WTC11 (cell line): ENCODE measurements at places on chromosomes 5 and 9.

DNA sequence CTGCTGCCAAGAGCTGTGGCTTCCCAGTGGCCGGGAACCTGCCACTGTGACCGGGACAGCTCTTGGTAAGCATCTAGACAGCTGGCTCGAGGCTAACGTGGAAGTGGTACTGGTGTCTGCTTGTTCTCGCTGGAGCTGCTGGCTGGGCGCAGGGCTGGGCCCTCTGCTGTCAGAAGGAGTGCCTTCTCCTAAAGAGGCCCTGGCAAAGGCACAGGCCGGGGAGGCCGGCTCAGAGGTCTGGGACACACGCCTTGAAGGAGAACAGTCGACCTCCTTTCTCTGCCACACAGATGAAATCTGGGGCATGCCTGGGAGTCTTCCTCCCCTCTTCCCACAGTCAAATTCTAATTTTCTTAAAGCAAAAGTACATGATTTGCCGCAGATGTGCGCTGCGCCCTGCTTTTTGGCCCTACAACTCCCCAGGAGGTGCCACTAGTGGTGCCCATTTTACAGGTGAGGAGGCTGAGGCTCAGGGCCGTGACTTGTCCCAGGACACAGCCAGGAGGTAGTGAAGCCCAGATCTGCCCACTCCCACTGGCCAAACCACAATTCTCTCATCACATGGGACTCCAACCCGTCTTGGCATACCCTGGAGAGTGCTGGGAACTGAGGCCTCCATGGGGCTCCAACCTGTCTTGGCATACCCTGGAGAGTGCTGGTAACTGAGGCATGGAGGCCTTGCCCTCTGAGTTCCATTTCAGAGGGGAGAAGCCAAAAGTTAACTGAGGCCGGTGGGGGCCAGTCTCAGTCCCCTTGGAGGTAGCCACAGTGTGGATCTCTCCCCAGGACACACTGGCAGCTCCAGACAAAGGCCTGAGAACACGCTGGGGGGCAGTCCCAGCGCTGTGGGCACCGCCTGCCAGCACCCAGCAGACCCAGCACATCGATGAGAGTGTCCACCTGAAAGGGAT is 12.0 kb upstream of the RXRA start:
- no peak for DNase-seq

GRCh38 chr9:36671561-36671960 is 98.9 kb downstream of the MELK start:
- no peak for DNase-seq

DNA sequence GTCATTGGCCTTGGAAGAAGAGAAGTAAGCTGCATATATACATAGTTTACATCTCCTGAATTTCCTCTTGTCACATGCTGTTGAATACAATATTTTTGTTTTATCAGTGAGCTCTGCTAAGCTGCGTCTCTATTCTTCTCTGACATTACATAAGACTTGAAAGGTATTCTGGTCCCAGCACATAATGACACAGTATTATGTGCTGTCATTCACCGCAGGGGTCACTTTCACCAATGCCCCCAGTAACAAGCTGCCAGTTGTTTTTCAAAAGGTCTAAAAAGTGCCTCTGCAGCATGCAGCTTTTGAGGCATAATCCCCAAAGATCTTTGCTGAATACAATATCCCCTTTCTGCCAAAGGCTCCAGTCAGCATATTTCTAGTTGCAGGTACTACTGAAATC is 349.0 kb upstream of the FAM174A start:
- DNase-seq, result no peak

GRCh38 chr5:82487131-82487530 is 209.0 kb upstream of the RPS23 start:
- DNase-seq, result no peak

GRCh38 chr5:96975656-96976055 is 39.8 kb downstream of the LNPEP start:
- no peak for DNase-seq

DNA sequence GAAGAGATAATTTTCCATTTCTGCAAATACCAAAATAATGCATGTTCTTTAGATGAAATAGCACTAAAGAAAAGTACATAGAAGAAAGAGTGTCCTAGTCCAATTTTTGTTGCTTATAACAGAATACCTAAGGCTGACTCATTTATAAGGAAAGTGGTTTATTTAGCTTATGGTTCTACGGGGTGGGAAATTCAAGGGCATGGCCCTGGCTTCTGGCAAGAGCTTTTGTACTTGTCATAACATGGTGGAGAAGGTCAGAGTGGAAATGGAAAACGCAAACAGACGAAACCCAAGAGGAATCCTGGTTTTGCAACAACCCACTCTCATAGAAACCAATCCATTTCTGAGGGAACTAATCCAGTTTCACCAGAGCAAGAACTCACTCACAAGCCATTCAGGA is 283.7 kb downstream of the CSNK1G3 start:
- no peak for DNase-seq

DNA sequence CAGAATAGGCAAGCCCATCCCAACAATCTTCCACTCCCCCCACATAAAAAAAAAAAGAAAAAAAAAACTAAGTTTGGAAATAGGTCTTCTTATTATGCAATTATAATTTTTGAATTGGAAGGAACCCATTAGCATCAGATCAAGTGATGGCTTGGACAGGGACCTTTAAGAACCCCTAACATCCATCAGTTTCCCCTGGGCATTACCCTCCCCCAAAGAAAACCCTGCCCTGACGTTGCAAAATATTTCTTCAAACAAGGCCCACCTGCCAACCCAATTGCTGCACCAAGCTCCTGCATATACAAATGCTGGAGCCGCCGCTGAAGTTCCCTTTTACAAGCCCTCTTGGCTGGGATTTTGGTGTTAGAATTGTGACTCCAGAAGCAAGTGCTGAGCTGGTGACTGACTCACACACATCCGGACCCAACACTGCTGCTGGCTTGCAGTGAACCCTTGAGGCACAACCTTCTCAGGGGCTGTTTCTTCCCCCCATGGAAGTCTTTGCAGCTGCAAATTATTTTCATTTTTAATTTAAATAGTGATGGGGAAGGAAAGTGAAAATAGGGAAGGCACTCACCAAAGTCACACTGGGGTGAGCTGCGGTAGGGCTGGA is 56.1 kb upstream of the AFAP1L1 start:
- no peak for DNase-seq

DNA sequence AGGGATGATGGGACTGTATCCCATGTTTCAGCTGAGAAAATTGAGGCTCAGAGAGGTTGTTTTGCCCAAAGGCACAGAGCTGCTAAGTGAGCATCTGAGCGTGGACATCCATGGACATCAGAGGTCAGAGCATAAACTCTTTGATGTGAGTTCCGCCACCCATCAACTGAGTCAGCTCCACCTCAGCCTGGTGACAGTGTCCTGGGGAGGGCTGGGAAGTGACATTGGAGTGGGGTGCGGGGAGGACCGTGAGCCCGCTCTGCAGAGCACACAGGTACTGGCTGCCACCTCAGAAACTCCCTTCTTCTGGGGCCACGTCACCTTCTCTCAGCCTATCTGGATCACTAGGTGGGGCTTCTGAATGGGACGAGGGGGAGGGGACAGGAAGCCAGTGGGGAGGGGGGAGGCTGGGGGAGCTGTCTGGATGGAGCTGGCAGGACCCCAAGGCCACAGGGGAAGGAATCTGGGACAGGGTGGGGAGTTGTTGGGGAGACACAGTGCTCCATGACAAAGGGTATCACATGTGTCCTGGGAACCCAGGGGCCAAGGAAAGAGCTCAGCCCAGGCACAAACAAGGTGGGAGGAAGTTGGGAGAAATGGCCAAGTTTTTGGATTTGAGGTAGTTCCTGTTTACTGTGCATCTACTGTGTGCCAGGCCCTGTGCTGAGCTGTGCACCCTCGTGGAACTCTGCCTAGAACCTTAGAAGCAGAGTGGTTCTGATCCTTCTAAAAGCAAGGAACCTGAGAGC is 2.5 kb downstream of the LAMC3 start:
- DNase-seq, result no peak

GRCh38 chr5:184471-184870 is 6.8 kb upstream of the LRRC14B start:
- DNase-seq, result no peak
